Heart right ventricle (tissue), 16 donors: ENCODE measurements at places on chromosomes 16 and 17.

- no peak for DNase-seq
Measured at GRCh38 chr17:64779376-64780095, 117.4 kb upstream of the SMURF2 start.

GRCh38 chr17:64128787-64129514, 993 bp downstream of the ERN1 start:
- DNase-seq: no peak

DNA sequence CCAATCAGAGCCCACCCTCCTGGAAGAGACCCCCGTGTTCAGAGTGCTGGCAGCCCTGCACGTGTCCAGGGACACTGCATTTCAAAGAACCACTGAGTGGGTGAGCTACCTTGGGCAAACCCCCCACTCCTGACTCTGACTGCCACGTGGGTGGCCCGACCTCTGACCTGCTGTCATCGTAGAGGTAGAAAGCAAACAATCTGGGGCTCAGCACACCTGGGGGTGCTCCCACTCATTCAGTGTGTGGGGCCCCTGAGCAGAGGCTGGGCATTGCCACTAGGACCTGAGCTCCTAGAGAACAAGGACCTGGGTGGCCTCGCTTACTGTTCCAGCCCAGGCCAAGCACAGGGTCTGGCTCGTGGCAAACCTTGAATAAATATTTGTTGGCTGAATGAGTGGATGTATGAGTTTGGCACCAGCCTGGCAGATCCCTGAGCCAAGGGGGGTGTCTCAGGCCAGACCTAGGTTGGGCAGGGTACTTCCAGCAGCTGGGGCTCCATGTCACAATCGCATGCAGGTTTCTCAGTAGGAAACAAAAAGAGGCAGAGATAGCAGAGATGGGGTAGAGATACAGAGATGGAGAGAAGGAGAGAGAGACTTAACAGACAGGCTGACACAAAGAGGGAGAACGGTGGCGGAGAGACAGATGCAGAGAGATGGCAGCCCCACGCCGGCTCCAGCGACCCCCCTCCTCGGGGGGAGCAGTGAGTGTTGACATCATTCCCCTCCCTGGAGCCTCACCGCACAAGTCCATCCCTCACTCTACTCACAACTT, 5.4 kb upstream of the DRC7 start:
- no peak for DNase-seq

GRCh38 chr16:26747760-26748159, 319.0 kb upstream of the C16orf82 start:
- DNase-seq: no peak

- no peak for DNase-seq
Measured at GRCh38 chr17:47959825-47960655, 2.4 kb upstream of the PRR15L start.

- DNase-seq: peak; percentile 77
Measured at GRCh38 chr16:81778861-81779535, at the start of gene PLCG2. Gene PLCG2 (plus strand): TSS chr16:81779291. CDS start chr16:81785990, 6,699 bp downstream.

GRCh38 chr16:74607310-74607961, 522 bp upstream of the GLG1 start:
- no peak for DNase-seq

GRCh38 chr17:40482722-40483121, 18.7 kb downstream of the TNS4 start:
- no peak for DNase-seq

- peak; percentile 68 for DNase-seq
Measured at GRCh38 chr16:10895053-10895946, 18.3 kb downstream of the CIITA start.

- no peak for DNase-seq
Measured at GRCh38 chr17:74408262-74408661, 23.6 kb upstream of the GPRC5C start.

GRCh38 chr17:45966606-45967280, 32.3 kb upstream of the STH start:
- DNase-seq: no peak

DNA sequence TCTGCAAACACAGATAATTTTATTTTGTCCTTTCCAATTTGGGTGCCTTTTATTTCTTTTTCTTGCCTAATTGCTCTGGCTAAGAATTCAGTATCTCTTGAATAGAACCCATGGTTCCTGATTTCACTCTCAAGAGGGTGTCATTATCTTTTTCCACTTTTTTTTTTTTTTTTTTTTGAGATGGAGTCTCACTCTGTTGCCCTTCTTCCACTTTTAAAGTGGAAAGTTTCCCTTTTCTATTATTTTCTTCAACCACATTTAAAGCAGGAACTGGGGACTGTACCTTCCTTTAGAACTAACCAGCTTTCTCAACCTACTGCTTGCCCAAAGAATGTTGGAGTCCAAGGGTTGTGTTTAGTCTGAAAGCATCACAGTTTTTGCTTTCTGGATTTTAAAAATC, 31.1 kb downstream of the SLFN11 start:
- no peak for DNase-seq

DNA sequence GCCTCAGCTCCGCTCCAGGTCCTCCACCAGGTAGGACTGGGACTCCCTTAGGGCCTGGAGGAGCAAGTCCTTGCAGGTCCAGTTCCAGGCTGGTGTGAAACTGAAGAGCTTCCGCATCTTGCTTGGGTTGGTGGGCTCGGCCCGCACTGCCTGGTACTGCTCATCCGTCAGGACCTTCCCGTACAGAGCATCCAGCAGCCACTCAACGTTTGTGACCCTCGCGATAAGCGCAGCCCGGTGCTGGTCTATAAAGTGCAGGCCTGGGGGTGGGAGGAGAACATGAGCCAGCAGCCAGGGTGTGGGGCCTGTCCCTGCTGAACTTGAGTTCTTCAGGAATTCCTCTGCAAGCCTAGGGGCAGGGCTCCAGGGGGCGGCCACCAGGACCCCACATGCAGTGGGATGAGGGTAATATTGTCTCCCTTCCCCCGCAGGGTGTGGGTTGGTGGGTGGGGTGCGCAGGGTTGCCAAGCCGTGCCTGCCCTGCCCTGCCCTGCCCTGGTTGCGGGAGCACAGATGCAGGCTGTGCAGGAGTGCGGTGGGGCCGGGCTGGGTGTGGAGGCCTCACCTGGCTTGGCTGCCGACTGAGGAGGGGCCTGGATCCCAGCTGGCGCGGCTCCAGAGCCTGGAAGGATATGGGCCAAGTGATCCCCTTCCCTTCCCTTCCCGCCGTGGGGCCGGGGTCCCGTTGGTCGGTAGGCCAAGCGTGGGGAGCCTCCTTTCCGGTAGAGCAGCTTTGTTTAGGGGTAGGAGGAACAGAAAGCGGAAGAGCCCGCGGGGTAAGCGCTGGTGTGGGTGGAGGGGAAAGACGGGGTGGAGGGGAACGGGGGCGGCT, 762 bp downstream of the PYCARD start:
- peak; percentile 16 for DNase-seq

DNA sequence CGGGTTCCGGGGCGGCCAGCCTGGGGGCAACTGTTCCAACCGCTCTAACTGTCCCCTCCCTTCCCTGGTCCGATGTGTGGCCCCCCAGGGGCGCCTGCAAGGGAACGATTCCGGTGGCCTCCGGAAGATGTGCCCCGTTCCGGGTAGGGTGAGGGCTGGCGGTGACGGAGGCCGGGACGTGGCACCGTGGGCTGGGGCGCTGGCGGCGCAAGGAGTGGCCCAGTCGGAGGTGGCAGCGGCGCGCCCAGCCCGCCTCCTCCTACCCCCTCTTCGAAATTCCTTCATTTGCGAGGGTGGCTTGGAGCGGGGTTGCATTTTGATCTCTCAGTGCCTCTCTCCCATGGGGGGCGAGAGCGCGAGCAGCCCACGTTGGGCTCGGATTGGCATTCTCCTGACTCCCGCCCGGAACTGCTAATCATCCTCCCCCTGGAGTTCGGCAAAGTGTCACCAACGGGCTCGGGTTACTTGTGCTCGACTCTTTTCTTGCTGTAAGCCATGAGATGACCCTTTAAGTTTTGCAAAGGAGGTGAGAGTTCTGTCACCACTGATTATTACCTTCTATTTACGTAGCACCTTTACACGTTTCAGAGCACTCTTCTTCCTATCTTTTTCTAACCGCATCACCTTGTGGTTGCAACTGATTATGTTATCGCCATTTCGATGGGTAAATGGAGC, 622 bp downstream of the NDEL1 start:
- peak; percentile 53 for DNase-seq

DNA sequence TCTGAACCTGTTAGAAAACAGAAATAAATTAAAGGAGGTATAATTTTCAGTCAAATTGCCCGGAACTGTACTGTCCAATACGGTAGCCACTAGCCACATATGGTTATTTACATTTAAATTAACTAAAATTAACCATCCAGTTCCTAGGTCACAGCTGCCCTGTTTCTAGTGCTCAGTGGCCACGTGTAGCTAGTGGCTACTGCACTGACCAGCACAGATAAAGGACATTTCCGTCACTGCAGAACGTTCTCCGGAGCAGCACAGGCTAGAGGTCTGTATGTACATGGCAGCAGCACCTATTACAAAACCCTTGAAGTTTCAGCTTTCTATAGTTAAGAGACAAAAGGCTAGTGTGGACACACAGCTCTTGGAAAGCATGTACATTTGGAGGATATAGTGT, 33.7 kb downstream of the CPSF4L start:
- DNase-seq: no peak

DNA sequence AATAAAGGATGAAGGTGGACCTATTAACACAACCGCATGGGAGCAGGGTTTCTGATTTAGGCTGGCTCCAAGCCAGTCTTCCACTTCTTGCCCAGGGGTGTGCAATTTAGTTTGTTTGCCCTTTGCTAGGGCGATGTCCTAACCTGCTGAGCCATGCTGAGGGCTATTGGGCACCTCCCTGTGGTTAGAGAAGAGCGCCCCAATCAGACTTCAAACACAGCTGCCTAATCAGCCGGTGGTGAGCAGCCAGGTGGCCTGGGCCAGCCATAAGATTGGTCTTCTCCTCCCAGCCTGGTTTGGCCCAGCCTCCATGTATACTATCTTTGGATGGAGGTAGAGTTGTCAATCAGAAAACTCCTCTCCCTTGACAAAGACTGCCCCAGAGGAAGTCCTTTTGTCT, 15.7 kb downstream of the TMEM94 start:
- no peak for DNase-seq

- no peak for DNase-seq
Measured at GRCh38 chr17:16817201-16817600, 127.2 kb downstream of the CCDC144A start.

GRCh38 chr17:73278465-73279453, 17.1 kb upstream of the CPSF4L start:
- DNase-seq: peak; percentile 37

GRCh38 chr16:66091471-66091891, 275.0 kb upstream of the CDH5 start:
- no peak for DNase-seq

DNA sequence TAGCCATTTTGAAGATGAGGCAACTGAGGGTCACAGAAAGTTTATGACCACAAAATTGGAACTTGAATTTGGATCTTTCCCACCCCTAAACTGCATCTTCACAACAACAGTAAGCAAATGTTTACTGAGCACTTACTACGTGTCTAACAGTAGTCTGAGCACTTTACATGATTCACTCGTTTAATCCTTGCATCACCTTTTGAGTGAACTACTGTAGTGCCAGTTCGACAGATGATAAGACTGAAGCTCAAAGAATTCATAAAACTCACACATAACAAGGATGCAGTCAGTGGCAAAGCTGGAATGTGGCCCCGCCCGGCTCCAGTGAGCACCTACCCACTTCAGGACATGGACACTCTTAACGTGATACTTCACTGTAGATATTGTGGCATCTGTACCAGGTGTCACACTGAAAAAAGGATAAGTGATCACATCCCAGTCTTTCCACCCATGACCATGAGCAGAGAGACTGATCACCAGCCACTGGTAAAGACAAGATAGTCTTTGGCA, 36.0 kb upstream of the HLF start:
- no peak for DNase-seq

DNA sequence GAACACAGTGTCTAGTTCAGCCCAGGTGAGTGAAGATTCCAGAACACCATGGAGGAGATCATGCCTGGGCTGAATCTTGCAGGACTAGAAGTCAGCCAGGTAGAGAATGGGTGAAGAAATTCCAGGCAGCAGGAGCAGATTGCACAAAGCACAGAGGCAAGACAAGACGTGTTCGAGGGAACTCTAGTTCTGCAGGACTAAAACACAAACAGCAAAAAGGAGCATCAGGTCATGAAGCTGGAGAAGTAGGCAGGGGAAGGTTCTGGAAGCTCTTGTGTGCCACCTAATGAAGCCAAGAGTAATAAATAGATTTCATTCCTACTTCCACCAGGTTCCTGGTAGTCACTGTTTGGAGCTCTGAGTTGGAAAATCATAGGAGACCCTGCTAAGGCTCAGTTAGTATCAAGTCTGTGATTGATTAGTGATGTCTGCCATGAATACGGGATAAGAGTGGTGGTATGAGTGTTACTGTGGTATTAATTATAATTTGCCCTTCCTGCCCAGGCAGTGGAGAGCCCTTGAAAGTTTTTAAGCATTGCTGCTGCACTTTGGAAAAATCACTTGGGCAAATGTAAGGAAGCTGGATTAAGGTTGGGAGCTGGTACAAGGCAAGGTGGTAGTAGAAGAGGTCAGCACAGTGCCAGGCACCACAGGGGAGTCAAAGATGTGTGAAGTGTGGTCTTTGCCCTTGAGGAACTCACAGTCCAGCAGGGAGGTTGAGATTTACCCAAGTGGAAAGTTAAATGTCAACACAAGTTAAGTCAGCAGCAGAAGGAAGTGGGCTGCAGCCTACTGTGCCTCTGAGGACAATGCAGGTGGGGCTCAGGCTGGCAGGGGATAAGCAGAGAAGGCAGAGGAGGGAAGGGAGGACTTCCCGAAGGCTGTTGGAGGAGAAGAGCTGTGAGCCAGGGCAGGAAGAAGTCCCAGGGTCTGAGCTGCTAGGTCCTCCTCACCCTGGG, 13.5 kb upstream of the FOXN1 start:
- no peak for DNase-seq

GRCh38 chr17:647324-648197, 67.1 kb downstream of the VPS53 start:
- no peak for DNase-seq

- no peak for DNase-seq
Measured at GRCh38 chr17:17179371-17179827, 26.7 kb downstream of the PLD6 start.

GRCh38 chr17:71710816-71711215, 410.0 kb upstream of the SOX9 start:
- DNase-seq: no peak

- no peak for DNase-seq
Measured at GRCh38 chr17:17058304-17058703, 16.0 kb downstream of the MPRIP start.

- peak; percentile 79 for DNase-seq
Measured at GRCh38 chr17:6831661-6832263, at the start of gene TEKT1. Gene TEKT1 (minus strand): TSS chr17:6831729. CDS start chr17:6830376, 1,353 bp downstream.

DNA sequence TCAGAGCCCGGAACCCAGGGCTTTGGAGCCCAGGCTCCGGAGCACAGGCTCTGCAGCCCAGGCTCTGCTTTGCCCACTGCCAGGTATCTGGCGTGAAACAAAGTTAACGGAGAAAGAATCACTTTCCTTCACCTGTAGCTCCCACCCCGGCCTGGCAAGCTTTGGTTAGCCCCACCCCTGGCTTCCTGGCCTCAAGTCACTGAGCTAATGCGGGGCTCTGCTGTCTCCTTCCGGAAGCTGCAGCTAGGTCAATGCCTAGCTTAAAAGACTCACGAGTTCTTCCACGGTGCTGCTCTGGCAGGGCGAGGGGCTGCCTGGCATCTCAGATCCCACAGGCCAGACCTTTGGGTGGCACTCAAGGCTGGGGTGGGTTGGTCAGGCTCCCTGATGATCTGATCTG, 21.1 kb upstream of the SPPL2C start:
- DNase-seq: no peak
